Right ventricle myocardium inferior (tissue), 1 donor: ENCODE measurements at places on chromosomes 7 and 10. TPM values are rescaled to one million over a fixed set of nuclear protein-coding genes. Genes with fewer than 3 reads are reported as not detected.

GRCh38 chr10:74439213-74439612 is 288.2 kb downstream of the ADK start:
- no peak for DNase-seq

DNA sequence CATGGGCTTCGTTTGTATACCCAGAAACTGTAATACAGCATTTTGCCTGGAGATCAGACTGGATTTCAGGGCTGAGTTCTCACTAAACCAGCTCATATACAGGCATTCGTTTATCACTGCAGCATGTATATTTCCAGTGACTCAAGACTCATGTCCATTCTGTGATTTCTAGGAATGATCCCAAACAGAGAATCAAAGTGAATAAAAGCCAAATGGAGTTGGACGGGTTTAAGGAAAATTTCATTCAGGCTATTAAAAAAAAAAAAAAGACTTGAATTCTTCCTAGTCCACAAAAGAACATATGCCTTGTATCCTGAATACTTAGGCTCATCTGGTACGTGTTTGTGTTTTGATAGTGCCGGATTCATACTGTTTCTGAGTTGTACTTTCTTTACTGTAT is 46.8 kb downstream of the TET1 start:
- DNase-seq = no peak

GRCh38 chr10:115918812-115919211 is 354.2 kb downstream of the GFRA1 start:
- no peak for DNase-seq

- DNase-seq = no peak
Observed at GRCh38 chr10:92695679-92696605, 6.2 kb downstream of the HHEX start.

The SMC3 gene
- 23.3 TPM for total RNA-seq
